ENCODE measurements at places on chromosomes 6 and 20.

DNA sequence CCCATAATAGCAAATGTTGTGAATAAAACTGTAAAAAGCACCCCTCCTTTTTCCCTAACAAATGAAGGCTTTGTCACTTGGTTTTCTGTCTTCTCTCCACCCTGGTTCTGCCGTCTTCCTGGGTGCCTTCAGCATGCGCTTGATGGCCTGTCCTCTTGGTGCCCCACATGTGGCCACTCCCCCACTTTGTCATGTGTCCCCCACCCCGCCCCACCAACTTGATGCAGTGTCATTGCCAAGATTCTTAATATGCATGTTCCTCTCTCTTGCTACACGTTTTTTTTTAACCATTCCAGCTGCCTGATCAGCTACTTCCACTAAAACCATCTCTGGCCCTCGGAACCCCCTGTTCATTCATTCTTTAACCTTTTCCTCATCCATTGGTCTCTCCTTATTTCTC, 340.3 kb downstream of the QKI start:
- DNase-seq = no peak

GRCh38 chr6:155158030-155158843, 105.6 kb upstream of the CLDN20 start:
- DNase-seq = no peak

GRCh38 chr6:88629838-88630494, 333.5 kb downstream of the RNGTT start:
- DNase-seq = no peak

GRCh38 chr20:57498425-57499400, 26.2 kb downstream of the CTCFL start:
- DNase-seq = peak; percentile 54

GRCh38 chr6:71745525-71745924, 140.8 kb upstream of the RIMS1 start:
- DNase-seq = no peak

GRCh38 chr6:37314487-37315156, 39.2 kb upstream of the RNF8 start:
- DNase-seq = no peak

GRCh38 chr20:483815-484644, 21.7 kb upstream of the TBC1D20 start:
- DNase-seq = no peak

DNA sequence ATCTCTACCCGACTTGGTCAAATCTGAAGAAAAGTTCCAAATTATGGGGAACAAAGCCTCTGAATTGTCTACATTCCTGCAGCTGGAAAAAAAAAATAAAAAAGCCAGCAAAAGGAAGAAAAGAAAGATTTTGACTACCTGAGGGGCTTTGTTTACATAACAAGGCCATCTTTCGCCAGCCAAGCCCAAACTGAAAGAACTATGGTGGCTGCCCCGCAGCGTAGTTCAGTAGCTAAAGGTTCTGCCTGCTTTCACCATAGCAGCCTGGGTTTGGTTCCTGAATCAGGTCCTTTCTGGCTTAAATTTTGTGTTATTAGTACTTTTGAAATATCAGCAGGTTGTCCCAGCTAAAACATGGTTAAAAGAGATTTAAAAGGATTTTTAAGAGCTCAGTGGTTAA, 35.4 kb downstream of the ZNF133 start:
- no peak for DNase-seq

GRCh38 chr6:21885532-21886114, 292.1 kb downstream of the SOX4 start:
- DNase-seq = no peak

DNA sequence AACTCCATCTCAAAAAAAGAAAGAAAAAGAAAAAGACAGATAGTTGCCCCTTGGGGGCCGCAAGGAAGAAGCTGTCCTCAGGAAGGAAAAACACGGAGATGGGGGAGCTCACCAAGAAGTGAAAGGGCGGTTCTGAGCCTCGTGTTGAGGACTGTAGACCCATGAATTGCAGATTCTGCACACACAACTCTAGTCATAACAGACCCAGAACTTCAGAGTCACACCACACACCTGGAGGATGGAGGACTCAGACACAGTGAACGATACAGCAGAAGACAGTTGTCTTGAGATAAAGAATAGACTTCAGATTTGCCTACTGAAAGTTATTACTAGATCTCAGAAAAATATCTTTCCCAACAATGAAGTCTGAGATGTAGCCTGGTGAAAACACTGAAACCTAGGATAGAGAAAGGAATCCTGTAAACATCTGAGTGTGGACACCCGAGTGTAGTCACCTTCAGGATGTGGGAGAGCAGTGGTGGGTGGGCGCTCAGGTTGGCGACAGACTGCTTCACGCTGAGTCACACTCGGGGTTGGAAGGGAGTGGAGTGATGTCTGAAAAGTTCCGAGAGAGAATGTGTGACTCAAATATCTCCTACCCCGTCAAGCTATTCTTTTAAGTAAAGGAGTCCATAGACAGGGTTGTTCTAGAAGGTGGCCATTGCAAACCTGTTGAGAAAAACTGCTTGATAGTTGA, 88.1 kb downstream of the MAP3K4 start:
- DNase-seq = no peak

DNA sequence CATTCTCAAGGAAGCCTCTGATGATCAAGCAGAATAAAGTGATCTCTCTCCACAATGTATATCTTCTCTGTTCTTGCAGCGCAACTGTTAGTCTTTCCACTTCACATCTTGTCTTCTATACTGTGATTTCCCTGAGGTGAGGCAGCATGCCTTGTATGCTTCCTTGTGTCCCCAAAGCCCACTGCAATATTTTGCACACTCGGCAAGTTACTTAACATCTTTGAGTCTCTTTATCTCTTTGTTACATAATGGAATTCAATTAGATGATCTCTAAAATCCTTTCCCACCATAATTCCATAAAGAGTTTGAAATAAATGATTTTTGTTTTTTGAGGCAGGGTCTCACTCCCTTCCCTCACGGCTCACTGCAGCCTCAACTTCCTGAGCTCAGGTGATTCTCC, 40.4 kb upstream of the ALDH8A1 start:
- DNase-seq = no peak

DNA sequence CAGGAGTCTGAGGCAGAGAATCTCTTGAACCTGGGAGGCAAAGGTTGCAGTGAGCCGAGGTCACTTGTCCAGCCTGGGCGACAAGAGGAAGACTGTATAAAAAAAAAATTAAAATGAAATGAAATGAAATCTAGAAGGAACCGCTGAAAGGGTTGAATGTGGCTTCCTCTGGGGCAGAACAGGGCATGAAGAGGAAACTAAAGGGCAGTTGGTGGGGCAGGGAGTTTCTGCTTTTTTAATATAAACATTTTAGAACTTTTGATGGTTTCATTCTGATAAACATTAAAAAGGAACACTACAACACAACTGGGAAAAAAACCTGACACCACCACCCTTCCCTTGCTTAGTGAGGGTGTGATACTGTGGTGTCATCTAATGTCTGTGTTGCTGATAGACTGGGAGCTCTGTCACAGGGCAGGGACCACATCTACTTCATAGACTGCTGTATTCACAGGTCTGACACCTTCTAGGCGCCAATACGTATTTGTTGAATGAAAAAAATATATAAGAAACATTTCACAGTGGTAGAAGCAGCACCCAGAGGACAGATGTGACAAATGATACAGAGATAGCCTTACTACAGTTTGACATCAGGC, 128.9 kb downstream of the ADAT2 start:
- DNase-seq = no peak

DNA sequence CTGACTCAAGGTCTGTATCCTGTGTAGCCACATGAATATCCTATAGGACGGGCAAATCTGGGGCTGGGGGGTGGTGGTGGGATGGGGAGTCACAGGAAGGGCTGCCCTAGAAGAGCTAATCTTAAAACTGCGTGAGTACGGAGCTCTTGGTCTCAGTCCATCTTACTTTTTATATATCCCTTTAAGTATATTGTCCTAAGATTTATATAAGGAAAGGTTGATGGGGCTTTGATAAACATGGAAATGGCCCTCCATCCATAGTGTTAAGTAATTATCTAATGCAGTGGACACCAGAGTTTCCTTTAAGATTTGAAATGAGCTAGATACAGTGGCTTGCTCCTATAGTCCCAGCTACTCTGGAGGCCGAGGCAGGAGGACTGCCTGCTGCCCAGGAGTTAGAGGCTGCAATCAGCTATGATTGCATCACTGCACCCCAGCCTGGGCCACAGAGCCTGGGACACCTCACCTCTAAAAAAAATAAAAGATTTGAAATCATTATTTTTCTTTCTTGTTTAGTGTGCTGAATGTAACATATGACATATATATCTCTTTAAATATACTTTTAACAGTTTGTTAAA, 24.2 kb upstream of the DYNLRB1 start:
- no peak for DNase-seq

DNA sequence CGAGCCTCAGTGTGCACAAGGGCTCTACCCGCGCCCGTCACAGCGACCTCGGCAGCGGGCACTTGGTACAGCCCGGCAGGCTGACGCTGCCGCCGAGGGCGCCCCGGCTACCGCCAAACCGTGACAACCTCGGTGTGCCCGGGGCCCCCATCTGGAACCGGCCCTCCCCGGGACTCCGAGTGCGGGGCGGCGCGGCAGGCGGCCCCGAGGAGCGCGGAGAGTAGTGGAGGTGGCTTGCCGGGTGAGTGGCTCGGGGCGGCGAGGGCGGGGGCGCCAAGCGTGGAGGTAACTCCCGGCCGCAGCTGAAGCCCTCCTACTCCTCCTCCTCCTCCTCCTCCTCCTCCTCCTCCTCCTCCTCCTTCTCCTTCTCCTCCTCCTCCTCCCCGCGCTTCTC, at the start of gene ISM1:
ISM1 (plus strand) TSS at position 371 of the 394 bp plus-strand sequence. CDS start 503 bp downstream, outside the sequence.
- peak; percentile 47 for DNase-seq

DNA sequence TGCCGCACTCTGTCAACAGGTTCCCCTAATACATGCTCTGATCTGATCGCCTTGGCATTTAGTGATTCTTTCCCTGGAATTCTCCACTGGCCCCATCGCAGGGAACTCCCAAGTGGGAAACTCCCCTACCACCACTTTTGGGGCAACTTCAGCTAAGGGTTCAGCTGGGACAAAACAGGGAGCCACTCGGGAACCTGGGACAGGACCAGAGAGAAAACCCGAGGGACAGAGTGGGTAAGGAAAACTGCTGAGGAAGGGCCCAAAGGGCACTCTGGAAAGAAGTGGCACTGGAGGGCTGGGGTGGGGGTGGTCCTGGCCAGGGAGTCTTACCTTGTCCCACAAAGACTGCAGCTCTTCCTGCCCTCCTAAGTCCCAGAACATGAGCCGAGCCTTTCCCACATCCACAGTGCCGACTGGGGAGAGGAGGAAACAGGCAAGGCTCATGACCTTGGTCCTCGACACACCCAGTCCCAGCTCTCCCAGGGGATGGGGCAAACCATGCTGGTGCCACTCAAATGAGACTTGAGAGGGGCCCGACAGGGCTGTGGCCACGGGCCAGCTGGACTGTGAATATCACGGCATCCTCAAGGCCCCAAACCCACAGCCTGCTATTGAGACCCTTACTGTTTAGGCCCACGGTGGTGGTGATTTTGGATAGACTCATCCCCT, 1.6 kb downstream of the ARFRP1 start:
- DNase-seq = no peak

DNA sequence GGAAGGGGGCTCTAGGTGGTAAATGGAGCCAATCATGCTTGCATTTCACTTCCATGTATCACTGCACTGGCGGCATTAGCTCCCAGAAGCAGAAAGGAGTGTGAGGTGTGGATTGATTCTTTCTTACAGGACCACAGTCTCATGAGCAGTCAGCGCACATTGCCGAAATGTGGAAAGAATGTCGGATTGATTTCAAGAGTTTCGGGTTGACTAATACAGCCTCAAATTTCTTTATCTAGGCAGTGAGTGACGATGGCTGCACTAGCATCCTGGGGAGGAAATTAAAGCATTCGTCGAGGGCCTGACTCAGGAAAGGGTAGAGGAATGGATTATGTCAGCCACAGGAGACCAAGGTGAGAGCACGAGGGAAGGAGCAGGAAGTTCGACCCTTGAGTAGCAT, 222.8 kb upstream of the CDYL start:
- DNase-seq = no peak

DNA sequence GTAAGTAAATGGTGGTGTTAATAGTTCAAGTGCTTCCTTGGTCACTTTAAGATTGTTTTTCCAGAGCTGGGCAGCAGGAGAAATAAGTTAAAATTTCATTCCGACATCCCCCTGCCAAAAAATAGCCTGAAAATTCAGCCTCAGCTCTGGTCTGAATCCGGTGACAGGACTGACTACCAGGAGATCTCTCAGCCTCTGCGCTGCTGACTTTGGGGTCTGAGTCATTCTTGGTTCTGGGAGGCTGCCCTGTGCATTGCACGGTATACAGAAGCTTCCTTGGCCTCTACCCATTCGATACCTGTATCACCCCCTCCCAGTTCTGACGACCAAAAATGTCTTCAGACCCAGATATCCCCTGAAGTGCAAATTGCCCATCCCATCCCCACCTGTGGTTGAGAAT, 36.3 kb upstream of the TFAP2C start:
- DNase-seq = no peak

DNA sequence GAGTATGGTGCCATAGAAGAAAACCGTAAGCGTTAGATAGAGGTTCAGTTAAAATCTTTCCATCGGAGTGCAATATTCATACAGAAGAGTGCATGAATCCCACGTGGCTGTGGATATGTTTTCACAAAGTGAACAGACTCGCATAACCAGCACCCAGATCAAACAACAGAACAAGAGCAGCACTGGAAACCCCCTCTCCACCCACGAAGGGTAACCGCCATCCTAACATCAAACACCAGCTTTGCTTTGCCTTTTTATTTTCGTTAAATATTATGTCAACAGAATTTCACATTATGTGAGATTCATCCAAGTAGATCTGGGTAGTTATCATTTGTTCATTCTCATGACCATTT, 4.7 kb downstream of the GTSF1L start:
- no peak for DNase-seq

- no peak for DNase-seq
Observed at GRCh38 chr6:135329851-135330803, 149.0 kb downstream of the MYB start.

DNA sequence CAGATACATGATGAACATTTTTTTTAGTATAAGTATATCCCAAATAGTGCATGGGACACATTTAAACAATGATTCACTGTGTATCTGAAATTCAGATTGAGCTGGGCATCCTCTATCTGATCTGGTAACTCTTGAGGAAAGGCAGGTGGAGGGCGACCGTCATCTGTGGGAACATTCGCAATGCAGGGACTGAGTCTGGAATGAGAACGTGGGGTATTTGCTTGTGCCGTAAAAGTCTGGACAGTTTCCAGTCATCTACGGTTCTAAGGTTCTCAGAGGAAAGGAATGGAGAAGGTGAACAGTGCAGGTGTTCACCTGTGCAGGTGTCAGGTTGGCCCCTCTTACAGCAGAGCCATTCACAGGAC, 22.6 kb downstream of the CTCFL start:
- DNase-seq = no peak

- DNase-seq = no peak
Observed at GRCh38 chr6:33906439-33906838, 102.6 kb upstream of the MLN start.

Measured in NCI-H345 (cell line).